ENCODE measurements at places on chromosomes 11 and 22.

DNA sequence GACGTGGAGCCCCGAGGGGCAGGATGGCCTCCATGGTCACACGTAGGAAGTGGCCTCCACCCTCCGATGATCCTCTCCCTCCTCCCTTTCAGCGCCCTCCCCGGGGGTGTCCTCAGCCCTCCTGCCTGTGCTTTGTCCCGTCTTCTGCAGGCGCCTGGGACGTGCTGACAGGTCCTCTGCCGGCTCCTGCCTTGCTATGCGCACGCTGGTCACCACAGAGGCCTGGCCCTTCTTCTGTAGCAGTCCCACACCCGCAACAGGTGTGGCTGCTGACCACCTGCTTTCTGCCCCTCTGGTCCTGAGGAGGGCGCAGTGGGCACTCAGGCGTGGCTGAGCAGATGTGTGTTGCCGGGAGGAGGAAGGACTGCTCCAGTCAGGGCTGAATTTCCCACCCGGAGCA lies 27.7 kb upstream of the PPP6R3 start:
- no peak for DNase-seq

- no peak for DNase-seq
Observed at GRCh38 chr11:94823102-94823732, 55.1 kb downstream of the AMOTL1 start.

- DNase-seq, result no peak
Observed at GRCh38 chr11:19982774-19983495, 177.3 kb downstream of the DBX1 start.

DNA sequence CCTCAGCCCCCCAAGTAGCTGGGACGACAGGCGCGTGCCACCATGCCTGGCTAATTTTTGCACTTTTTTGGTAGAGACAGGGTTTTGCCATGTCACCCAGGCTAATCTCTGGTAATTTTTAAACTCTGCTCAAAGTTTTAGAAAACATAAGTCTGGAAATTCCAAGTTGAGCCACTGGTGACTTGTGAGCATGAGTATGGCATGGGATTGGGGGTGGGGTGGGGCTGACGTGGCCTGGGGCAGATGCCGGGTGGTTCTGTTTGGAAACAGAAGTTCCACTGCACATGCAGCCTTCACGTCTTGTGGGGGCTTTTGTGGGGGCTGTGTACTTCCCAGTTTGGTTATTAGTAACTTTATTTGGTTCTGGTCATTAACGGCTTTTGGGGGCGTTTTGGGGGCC lies 67.3 kb downstream of the PTPRJ start:
- no peak for DNase-seq

GRCh38 chr11:45000918-45001317 lies 50.2 kb upstream of the TP53I11 start:
- DNase-seq, result no peak
